HS-27A (cell line): ENCODE measurements at places on chromosomes 2 and 18.

DNA sequence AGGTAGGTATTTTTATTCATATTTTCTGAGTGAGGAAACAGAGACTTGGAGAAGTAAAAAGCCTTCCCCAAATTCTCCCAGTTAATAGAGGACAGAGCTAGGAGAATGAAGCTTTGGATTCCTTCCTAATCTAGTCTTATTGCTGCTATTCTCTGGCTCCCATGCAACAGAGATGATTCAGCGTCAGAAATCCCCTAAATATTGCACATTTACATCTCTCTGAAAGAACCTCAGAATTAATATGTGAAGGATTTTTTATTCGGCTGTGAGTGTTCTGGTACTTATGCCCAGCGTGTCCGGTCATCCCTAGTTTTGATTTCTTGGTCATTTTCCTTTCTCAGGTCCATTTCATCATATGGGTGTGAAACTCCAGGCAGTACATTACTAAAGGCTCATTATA lies 91.2 kb upstream of the SESTD1 start:
- no peak for DNase-seq

DNA sequence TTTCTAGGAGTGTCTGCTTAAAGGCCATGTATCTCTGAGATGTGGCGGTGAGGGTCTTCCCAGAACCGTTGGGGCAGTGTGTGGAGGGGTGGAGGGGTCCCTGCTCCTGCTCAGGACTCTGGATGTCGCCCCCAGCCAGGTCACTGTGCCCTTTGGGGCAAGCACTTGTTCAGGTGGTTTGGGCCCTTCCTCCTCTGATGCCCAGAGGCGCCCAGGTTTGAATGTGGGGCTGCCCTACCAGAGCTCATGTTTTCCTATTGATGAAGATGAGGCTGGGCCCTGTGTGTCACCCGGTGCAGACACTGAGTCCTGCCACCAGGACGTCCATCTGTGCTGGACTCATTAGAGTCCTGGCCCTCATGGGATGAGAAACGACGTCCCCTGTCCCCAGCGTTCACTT lies 14.3 kb upstream of the PER2 start:
- DNase-seq, result no peak

GRCh38 chr2:120257522-120257921 lies 4.9 kb downstream of the RALB start:
- DNase-seq, result no peak

DNA sequence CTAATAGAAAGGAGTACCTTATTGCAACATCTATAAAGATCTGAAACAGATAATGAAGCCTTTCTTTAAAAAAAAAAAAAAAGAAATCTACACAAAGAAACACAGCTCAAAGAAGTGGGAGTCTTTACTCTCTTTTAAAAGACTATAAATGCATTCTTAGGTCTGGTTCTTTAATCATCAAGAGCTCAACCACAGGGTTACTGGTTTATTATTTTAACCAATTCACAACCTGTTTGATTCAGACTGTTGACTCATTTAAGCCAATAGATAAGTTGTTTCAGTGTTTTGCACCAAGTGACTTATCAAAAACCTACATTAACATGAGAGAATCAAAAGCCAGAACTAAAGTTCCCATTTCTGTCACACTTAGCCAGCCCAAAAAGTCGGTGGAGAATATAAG lies 93.1 kb downstream of the TCF4 start:
- no peak for DNase-seq

GRCh38 chr2:98669675-98670074 lies 61.3 kb downstream of the MGAT4A start:
- DNase-seq, result no peak

- DNase-seq, result no peak
These were observed 39.4 kb downstream of the TMEM18 start for GRCh38 chr2:637804-638203.

GRCh38 chr2:47724221-47724981 lies 58.5 kb upstream of the MSH6 start:
- DNase-seq, result no peak

GRCh38 chr2:218736531-218736930 lies 25.9 kb downstream of the TTLL4 start:
- DNase-seq, result no peak

DNA sequence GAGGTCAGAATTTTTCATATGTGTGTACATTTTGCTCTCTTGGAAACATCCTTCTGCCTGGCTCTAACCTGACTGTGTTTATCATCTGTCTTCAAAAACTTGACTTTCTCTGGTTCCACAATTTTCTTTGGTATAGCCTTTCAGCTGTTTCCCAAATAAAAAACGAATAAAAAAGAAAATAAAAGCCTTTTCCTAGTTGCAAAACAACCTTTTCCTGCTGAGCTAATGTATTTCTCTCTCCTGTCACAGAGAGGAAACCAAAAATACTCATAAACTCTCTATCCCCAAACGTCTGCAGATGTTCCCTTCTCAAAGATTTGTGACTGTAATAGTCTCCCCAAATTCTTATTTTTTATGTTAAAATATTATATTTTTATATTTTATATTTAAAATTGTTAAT lies 505.3 kb upstream of the SLC39A10 start:
- no peak for DNase-seq

DNA sequence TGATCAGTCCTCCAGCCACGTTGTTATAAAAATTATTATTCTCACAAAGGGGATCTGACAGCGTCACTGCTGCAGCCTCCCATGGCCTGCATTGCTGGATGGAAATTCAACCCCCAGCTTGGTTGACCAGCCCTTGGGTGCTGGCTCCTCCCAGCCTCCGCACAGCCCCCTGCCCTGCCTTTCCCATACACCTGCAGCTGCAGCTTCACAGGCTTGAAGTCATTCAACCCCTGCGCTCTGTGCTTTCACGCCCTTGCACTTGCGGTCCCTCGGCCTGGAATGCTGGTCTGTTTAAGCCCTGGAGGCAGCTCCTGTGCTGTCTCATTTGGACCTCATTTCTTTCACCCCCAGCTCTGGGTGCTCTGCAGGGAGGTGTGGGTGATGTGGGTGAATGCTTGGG lies 860 bp upstream of the CD8A start:
- DNase-seq, result no peak

- DNase-seq, result no peak
These were observed 71.3 kb downstream of the ASXL2 start for GRCh38 chr2:25806941-25807340.

DNA sequence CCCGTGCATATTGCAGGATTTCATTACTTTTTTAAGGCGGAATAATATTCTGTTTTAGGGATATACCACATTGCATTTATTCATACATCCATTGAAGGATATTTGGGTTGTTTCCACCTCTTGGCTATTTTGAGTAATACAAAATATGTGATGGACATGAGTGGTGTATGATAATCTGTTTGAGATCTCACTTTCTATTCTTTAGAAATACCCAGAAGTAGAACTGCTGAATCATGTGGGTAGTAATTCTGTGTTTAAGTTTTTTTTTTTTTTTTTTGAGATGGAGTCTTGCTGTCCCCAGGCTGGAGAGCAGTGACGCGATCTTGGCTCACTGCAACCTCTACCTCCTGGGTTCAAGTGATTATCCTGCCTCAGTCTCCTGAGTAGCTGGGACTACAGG lies 201.4 kb downstream of the NYAP2 start:
- DNase-seq, result no peak

DNA sequence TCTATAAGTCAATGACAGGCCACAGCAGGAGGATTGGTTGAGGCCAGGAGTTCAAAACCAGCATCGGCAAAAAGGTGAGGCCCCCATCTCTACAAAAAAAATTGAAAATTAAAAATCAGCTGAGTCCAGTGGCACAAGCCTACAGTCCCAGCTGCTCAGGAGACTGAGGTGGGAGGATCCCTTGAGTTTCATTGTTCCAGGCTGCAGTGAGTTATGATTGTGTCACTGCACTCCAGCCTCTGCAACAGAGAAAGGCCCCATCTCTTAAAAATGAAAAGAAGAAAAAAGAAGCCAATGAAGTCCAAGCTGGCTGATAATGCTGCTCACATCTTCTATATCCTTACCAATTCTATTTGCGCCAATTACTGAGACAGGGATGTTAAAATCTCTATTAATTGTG lies 39.1 kb downstream of the MRPS5 start:
- DNase-seq, result no peak

DNA sequence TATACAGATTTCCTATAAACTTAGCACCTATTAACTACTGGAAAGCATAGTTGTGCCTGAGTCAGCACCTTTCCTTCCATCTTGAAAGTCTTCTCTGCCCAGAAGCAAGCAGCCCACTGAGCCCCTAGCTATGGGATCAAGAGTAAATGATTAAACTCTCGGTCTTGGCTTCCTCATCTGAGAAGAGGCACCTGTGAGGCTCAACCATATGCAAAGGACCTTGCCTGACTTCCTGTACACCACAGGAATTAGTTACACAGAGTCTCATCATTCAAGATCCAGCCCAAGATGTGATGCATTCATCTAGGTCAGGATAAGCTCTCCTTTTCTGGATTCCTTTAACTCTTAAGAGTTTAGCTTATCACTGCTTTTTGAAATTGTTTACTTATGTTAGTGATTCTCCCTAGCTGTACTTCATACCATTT lies 96.0 kb downstream of the CDH2 start:
- no peak for DNase-seq

DNA sequence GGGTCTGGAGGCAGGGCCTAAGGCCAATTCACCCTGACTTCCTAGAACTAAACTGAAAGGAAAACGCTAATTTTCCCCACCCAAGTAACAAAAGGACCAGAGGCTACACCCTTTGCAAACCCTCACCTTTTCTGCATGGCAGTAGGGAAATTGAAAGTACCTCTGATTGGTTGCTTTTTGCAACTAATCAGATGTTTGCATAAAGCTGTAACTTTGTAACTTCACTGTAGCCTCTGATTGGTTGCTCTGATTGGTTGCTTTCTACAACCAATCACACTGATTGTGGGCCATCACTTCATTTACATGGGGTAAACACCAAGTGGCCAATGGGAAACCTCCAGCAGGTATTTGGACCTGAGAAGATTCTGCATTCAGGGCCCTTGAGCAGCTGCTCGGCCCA lies 20.8 kb downstream of the EIPR1 start:
- DNase-seq, result no peak

GRCh38 chr2:236177604-236177966 lies 9.4 kb upstream of the GBX2 start:
- no peak for DNase-seq
